A549 (cell line): ENCODE measurements at places on chromosomes 16 and 17. TPM values are rescaled to one million over a fixed set of nuclear protein-coding genes. Genes with fewer than 3 reads are reported as not detected.

Gene TPSAB1
- not detected in 3 replicates for polyA plus RNA-seq

- DNase-seq, result no peak
These were observed 22.2 kb downstream of the DNAH2 start for GRCh38 chr17:7739746-7740145.

Gene NFATC2IP
- 29.7 to 31.4 TPM (median 30.3 TPM) in 3 replicates for polyA plus RNA-seq

Gene CYB561
- 26.8 to 29.8 TPM (median 27.2 TPM) in 3 replicates for polyA plus RNA-seq

- DNase-seq, result no peak
These were observed 113.2 kb downstream of the CDYL2 start for GRCh38 chr16:80691111-80691741.

Gene HCRT
- polyA plus RNA-seq, result 0.18 TPM in 1 of 3 replicates, not detected in the others

GRCh38 chr16:81738783-81739496 lies 40.2 kb upstream of the PLCG2 start:
- no peak for DNase-seq

DNA sequence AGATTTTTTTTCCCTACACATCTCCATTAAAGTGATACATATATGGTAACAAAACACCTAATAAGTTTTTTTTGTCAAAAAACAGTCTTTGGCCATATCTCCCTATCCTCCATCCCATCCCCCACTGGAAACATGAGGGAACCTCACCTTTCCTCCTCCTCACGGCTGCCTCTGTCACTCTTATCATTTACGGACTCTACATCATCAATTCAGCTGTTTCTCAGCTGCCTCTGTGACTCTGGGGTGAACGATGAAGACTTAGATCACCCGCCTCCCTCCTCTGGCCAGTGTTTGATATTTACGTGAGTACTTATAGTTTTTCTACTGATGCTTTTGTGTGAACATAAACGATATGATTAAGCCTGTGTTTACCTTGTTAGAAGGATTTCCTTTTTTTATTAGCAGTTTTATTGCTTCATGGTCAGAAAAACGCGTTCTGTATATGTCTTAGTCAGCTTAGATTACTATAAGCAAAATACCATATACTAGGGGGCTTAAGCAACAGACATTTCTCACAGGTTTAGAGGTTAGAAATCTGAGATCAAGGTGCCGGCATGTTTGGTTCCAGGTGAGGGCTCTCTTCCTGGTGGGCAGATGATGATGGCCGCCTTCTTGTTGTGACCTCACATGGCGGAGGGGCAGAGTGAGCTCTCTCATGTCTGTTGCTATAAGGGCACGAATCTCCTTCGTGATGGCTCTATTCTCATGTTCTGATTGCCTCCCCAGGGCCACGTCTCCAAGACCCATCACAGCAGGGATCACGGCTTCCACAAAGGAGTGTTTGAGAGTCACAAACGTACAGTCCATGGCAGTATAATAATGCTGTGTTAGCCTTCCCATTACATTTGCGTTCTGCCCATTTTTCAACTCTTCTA lies 32.1 kb downstream of the DNAH17 start:
- DNase-seq, result no peak

GRCh38 chr16:76970087-76970744 lies 220.8 kb upstream of the MON1B start:
- DNase-seq, result peak; percentile 83

DNA sequence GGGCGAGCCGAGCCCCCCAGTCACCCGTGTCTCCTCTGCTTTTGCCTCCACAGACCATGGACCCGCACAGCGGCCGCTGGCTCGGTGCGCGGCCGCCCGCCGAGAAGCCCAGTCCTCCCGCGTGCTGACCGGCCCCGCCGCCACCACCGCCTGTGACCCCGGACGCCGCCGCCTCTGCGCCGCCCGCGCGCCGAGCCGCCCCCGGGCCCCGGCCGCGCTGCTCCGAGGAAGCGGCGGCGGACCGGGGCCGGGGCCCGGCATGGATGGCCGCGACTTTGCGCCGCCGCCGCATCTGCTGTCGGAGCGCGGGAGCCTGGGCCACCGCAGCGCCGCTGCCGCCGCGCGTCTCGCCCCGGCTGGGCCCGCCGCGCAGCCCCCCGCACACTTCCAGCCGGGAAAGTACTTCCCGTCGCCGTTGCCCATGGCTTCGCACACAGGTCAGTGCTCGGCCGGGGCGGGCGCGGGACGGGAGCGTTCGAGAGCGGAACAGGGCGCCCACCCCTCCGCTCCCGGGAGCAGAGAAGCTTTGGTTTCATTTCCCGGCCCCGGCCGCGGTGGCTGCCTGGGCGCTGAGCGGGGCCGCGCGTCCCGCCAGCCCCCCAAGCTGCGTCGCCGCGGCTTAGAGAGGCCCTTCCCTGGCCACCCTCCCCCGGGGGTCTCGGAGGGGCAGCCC lies 4.4 kb downstream of the BAHCC1 start:
- peak; percentile 52 for DNase-seq

Gene C16orf87
- polyA plus RNA-seq, result 10.0 to 10.8 TPM (median 10.3 TPM) in 3 replicates

DNA sequence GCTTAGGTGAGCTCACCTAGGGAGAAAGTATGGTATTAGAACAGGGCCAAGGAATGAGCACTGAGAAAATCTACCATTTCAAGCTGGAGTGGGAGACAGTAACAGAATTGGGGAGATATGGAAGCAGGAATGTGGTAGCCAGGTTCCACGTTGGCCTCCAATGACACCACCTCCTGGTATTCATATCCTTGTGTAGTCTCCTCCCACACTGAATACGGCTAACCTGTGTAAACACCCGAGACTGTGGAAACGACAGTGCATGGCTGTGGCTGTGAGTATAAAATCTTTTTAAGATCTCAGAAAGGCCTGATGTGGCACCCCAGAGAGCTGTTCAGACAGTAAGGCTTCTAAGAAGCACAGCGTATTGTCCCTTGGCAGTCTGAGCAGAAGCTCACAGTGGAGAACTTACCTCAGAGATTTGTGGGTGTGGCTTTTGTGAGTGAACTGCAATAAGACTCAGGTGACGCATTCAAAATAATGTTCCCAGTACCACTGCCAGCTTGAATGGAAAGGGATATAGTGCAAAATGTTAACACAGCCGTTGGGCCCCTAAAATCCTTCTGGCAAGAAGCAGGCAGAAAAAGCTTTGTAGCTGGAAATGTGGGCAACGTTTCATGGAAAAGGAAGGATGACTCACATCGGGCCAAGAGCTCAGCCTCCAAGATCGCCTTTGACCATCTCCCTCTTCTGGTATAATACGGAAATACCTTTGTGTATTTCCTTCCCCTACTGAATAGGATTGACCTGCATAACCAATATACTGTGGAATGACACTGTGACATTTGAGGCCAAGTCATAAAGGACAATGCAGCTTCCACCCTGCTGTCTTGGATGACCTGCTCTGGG lies 14.4 kb downstream of the SDR42E1 start:
- DNase-seq, result peak; percentile 58

GRCh38 chr17:58156839-58157803 lies 8.9 kb downstream of the OR4D1 start:
- DNase-seq, result peak; percentile 56

- no peak for DNase-seq
These were observed 11.6 kb upstream of the NTN1 start for GRCh38 chr17:9009737-9010136.

DNA sequence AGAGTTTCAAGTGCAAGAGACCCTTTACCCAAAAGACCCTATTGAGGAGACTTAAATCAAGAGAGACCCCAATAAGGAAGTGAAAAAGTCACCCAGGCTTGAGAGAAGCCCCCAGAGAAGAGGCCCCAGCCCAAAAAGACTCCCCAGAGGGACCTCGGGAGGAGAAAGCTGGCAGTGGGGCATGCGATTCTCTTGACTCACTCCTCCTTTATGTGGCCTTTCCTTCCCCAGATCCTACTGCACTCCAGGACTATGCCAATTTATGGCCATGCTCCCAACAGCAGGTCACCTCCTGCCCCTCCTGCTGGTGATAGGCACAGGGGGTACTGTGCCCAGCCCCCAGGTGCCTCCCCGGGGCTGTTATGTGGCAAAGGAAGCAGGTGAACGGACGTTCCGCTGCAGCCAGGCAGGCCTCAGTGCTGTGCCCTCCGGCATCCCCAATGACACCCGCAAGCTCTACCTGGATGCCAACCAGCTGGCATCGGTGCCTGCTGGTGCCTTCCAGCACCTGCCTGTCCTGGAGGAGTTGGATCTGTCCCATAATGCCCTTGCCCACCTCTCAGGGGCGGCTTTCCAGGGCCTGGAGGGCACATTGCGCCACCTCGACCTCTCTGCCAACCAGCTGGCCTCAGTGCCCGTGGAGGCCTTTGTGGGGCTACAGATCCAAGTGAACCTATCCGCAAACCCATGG lies 16.3 kb downstream of the LRRC3C start:
- no peak for DNase-seq

- DNase-seq, result peak; percentile 92
These were observed 48.8 kb downstream of the PITPNM3 start for GRCh38 chr17:6507535-6507934.

GRCh38 chr17:72852277-72852938 lies 240.1 kb downstream of the SLC39A11 start:
- DNase-seq, result peak; percentile 38

- DNase-seq, result peak; percentile 88
These were observed 5.2 kb upstream of the OR1F1 start for GRCh38 chr16:3182608-3183444.

- no peak for DNase-seq
These were observed 53.8 kb downstream of the CEP112 start for GRCh38 chr17:66138120-66138519.
